ENCODE measurements at places on chromosomes 2 and 18.

- DNase-seq = no peak
Observed at GRCh38 chr2:204664708-204665121, 119.4 kb downstream of the PARD3B start.

- DNase-seq = no peak
Observed at GRCh38 chr18:9283791-9284190, 50.8 kb upstream of the TWSG1 start.

GRCh38 chr2:219228911-219229304 lies 528 bp downstream of the ATG9A start:
- no peak for DNase-seq

- no peak for DNase-seq
Observed at GRCh38 chr18:30634249-30634648, 408.3 kb downstream of the DSC3 start.

GRCh38 chr2:239162141-239162821 lies 238.5 kb downstream of the HDAC4 start:
- DNase-seq = no peak

GRCh38 chr2:162085090-162085891 lies 11.3 kb upstream of the DPP4 start:
- no peak for DNase-seq

GRCh38 chr2:175025946-175026345 lies 20.8 kb upstream of the CHN1 start:
- DNase-seq = no peak

GRCh38 chr2:75428060-75428459 lies 132.7 kb downstream of the EVA1A start:
- no peak for DNase-seq

DNA sequence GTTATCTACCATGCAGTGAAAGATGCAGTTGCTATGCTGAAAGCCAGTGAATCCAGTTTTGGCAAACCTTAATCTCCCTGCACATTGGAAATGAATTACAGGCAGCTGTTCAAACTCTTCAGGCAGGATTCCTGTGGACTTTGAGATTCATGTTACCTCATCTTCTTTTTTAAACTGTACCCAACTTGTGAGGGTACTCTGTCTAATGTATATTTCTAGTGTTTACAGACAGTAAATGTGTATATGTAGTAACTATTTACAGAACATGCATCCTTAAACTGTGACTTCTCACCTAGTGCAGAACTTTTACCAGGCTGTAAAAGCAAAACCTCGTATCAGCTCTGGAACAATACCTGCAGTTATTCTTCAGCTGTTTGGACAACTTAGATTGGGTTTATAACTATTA lies 50.9 kb downstream of the KDM3A start:
- DNase-seq = no peak

DNA sequence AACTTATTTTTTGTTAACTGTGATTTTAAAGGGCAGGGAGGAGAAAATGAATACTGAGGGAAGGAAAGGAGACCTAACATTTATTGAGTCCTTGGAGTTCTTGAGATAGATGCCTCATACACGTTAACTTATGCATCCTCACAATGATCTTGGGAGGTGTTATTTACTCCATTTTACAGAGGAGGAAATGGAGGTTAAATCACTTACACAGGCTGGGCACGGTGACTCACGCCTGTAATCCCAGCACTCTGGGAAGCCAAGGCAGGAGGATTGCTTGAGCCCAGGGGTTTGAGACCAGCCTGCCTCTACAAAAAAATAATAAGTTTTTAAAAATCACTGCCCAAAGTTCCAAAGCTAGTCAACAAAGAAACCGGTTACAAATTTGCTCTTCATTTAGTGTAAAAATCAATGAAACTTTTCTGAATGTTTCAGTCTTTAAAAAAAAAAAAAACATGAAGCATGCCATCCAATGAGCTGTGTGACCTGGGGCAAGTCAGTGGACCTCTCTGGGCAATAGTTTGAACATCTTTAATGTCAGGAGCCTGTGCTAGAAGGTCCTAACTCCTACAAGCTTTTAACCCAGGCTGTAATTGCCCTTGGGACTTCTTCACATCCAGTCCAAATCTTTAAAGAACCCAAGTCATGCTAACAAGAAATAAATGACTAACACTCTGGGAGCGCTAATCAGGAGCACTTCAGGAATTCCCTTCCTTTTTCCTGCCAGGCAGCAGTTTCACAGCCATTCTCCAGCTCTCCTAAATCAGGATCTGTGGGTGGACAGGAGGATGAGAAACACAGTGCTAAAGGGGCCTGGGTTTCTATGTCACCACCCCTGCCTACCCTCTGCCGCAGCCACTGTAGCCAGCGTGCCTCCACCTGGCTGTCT lies 176.4 kb downstream of the TMEM247 start:
- DNase-seq = no peak

DNA sequence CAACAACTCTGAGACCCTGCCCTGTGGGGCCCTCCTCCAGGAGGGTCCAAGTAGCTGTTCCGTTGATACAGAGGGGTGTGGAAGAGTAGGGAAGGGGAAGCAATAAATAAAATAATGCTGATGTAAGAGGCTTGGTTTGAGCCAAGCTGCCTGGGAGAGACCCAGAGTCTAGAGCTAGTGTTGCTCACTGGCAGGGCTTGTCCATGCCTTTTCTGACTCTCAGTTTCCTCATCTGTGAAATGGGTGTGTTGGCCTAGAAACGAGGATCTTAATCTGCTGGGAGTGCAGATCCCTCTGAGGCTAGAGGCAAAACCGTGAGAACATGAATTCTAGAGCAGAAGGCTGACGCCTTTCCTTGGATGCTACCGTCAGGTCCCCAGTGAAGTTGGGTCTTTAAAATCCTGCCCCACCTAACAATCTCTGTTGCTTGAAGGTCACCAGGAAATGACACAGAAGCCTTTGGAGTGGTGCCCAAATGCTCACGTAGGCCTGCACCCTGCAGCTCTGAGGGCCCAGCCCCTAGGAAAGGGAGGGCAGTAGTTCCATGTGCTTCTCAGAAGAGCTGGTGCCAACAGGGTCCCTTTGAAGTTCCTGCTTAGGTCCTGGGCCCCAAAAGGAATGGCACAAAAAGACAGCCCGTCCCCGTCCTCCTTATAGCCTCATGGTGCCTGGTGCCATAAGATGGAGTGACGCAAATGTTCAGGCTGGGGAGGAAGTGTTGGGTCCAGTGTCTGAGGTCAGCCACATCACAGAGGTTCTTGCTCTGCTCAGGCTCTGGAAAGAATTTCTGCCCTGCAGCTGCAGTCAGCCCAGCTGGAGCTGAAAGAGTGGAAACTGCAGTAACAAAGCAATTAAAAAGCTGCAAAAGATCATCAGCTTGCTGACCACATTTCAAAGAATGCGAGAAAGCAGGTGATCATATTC lies 73.2 kb upstream of the SMAD2 start:
- no peak for DNase-seq

- no peak for DNase-seq
Observed at GRCh38 chr2:232941400-232941799, 71.3 kb downstream of the SNORC start.

DNA sequence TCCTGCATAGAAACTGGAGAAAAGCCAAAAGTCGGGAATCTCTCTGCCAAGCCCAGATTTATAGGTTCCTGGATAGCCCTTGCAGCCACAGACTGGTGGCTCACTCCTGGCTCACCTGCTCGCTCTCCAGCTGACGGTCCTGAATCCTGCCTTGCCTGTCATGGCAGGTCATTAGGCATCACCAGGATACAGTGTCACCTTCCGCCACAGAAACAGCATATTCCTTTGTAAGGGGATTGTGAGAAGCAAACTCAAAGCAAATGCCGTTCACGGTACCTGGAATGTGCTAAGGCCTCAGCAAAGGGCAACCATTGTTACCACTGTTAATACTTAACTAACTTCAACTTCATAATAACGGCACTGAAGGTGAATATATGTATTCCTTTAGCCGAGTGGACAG lies 57.1 kb upstream of the GPR45 start:
- DNase-seq = no peak

DNA sequence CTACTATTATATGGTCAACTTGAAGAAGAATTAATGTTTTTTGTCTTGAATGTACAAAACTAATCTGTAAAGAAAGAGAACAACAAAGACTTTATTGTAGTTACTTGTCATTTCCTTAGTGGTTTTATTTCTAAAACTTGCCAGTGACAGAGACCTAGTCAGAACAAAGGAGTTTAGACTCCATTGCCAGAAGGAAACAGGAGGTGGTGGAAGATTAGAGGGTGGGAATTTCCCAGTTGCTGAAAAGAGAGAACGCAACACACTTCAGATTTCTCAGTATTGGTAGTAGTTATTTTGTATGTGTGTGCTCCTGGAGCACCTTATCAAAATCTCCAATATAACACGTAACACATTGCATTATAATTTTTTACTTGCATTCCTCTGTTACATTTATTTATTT lies 81.4 kb downstream of the CDCA7 start:
- no peak for DNase-seq

DNA sequence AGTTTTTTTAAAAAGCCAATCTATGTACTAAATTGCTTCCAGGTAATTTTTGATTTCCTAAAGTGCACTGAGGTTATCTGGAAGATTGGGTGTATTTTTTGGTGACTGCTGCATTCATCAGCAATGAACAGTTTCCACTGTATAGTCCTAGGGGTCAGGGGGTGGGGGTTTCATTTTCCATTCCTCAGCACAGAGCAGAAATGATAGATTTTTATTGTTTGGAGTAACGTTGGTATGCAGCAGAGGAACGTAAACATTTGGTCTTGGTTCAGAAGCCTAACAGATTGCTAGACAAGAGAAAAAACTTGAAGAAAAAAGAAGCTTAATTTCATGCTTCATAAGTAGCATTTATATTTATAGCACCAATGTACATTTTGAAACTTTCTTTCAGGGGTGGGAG lies 54.9 kb downstream of the ZCCHC2 start:
- DNase-seq = no peak

DNA sequence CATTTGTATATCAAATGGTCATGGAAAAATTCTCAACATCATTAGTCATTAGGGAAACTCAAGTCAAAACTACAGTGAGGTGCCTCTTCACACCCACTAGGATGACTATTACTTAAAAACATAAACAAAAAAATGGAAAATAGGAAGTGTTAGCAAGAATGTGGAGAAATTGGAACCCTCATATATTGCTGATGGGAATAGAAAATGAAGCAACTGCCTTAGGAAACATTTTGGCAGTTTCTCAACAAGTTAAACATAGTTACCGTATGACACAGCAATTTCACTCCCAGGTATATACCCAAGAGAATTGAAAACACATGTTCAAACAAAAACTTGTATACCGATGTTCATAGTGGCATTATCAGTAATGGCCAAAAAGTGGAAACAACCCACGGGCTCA lies 18.1 kb upstream of the CYP26B1 start:
- DNase-seq = no peak

DNA sequence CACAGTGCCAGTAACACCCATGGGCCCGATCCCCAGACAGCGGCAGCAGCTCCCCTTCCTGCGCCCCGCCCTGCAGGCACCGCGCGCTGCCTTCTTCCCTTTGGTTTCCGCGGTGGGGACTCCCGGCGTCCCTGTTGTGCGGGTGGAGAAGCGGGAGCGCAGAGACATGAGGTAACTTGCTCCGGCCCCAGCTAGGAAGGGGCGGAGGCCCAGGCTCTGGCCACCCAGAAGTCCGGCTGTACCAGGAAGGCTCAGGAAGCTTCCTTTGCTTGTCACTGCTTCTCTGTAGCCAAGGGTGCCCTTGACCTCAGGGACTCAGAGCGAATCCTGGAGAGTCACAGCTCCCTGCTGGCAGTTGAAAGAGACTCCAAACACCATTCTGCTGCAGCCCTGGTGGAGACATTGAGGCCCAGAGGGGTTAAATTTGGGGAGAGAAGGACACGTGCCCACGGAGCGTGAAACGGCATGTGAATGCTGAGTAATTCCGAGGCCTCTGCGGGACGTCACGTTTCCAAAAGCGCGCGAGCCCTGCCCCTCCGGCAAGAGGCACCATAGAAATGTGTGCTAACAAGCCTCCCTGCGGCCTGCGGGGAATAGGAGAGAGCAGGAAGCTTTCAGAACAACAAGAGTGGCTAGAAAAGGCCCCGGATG lies 6.7 kb upstream of the ADCY3 start:
- DNase-seq = no peak

GRCh38 chr18:35457140-35457704 lies 40.5 kb downstream of the INO80C start:
- no peak for DNase-seq

GRCh38 chr2:157432475-157433106 lies 11.3 kb downstream of the CYTIP start:
- no peak for DNase-seq

GRCh38 chr18:57547260-57547659 lies 39.2 kb downstream of the FECH start:
- DNase-seq = no peak

All from activated CD4-positive, alpha-beta T cell treated with anti-CD3 and anti-CD28 coated beads for 24 hours (primary cell).